Fibroblast of lung (primary cell): ENCODE measurements at places on chromosomes 3 and 15. TPM values are rescaled to one million over a fixed set of nuclear protein-coding genes. Genes with fewer than 3 reads are reported as not detected.
A peak's percentile ranks its signal among the peaks of the same experiment; 100 is the strongest.

The ASTE1 gene
- 6.6 and 8.7 TPM in 2 replicates for total RNA-seq

The CFAP100 gene
- not detected in 2 replicates for total RNA-seq

The SCG5 gene
- total RNA-seq, result 39.8 and 46.2 TPM in 2 replicates

The GUCA1C gene
- total RNA-seq, result not detected in 2 replicates

The DENND6A gene
- 13.4 and 14.1 TPM in 2 replicates for total RNA-seq

The EPB42 gene
- not detected in 2 replicates for total RNA-seq

The SMCO1 gene
- not detected in 2 replicates for total RNA-seq

The APOD gene
- total RNA-seq, result 2.1 and 3.6 TPM in 2 replicates

The HYAL2 gene
- 50.6 and 52.5 TPM in 2 replicates for total RNA-seq

The VPS13C gene
- 77.3 and 82.7 TPM in 2 replicates for total RNA-seq

The SLC7A14 gene
- 0.26 and 1.3 TPM in 2 replicates for total RNA-seq

The SCAP gene
- 51.6 and 67.7 TPM in 2 replicates for total RNA-seq

The GYG1 gene
- total RNA-seq, result 43.1 and 71.5 TPM in 2 replicates

The ADAMTS9 gene
- 1.8 and 2.1 TPM in 2 replicates for total RNA-seq

The FSIP1 gene
- 3.9 and 5.1 TPM in 2 replicates for total RNA-seq

The SST gene
- total RNA-seq, result not detected in 2 replicates

GRCh38 chr15:41483115-41483514 is 10.6 kb upstream of the ITPKA start:
- DNase-seq, result no peak

- DNase-seq, result no peak
These were observed 2.3 kb downstream of the VWA5B2 start for GRCh38 chr3:184231671-184232070.

DNA sequence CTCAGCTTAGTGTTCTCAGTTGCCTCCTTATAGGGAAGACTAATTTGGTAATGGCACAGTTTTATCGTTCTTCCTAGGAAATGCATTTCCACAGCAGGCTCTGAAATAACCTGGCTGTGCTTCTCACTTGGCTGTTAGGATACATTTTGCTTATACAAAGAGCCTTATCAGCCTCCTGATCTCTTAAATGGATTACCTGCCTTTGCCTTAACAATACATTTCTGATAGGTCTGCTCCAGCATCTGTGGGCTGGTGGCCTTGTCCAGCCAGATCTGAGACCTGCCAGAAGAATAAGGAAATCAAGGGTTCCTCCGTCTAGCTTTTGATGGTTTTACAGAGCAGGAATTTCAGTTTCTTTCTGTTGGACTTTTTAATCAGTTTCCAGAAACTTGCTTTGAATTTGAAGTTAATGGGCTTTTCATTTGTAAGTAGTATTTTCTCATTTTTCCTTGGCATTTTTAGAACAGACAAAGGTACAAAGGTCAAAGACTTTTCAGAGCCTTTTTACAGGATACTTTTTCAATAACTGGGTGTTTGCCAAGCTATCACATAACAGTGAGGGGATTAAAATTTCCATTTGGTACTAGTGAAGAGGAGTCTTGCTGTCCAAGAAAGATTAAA is 116.3 kb downstream of the AKAP13 start:
- DNase-seq, result no peak

GRCh38 chr3:77041811-77042210 is 1.9 kb downstream of the ROBO2 start:
- DNase-seq, result peak; percentile 2

- DNase-seq, result no peak
These were observed 48.9 kb downstream of the SSUH2 start for GRCh38 chr3:8595695-8596115.

DNA sequence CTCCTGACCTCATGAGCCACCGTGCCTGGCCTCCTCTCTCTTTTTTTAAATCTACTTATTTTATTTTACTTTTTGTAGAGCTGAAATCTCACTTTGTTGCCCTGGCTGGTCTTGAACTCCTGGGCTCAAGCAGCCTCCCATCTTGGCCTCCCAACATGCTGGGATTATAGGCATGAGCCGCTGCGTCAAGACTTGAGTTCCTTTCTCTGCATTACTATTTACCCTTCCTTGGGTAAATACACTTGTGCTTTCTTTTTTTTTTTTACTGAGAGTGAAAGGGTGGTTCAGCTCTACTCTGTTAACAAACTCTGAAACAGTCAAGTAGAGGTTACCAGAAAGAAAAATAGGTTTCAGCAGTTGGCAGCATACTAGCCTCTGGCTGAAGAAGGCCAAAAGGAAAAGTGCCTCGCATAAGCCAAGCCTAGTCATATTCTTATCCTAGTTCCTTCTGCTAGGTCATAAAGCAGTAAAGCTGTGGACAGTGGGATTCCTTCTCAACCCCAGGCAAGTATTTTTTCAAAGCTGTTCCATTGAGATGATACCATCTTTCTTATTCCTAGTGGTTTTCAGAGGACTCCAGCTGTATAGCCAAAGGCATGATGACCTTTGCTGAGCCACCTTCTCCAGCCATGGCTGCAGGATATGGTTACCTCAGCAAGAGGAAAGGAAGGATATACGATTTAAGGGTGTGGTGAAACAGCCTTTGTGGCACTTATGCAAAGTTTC is 135.1 kb downstream of the RBPMS2 start:
- DNase-seq, result peak; percentile 41

GRCh38 chr3:116971531-116971930 is 262.0 kb downstream of the TUSC7 start:
- DNase-seq, result no peak

DNA sequence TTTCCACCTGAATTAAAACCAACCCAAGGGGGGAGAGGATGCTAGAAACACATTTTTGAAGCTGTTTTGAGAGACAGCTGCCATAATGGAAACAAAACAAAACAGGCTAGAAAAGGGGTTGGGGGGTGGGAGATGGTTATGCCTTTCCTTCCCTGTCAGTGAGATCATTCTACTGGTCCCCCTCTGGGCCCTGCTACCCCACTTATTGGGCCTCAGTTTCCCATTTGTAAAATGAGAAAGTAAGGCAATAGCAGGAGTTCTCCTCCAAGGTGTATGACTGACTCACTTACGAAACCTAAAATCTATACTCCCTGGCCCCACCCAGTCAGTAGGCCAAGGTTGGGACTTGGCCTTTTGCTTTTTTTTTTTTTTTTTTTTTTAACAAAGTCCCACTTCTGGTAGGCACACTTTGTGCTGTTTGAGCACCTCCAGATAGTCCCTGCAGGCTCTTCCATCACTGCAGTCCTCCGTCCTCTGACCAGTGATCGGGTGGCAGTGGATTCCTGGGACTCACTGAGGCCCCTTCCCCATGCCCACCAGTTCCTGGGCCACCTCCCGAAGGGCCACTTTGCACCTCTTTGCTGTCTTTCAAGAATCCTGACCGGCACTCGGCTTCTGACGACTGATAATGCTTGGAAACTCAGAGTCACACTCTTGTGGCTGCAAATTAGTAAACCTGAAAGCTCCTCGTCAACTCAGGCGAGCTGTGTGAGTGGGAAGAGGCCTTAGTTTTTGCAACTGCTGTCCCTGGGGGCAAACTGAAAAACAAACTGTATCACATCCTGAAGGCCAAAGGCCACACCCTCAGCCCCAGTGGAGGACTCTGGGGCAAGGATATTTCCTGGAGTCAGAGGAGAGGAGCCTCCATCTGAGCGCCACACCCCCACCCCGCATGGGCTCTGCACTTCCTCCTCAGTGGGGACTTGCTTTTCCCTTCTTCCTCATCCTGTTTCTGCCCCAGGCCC is 6.7 kb upstream of the PSTPIP1 start:
- no peak for DNase-seq

- DNase-seq, result no peak
These were observed 57.5 kb upstream of the MUC13 start for GRCh38 chr3:124992041-124992440.

GRCh38 chr3:52088445-52089367 is 32.3 kb upstream of the DUSP7 start:
- peak; percentile 89 for DNase-seq

- no peak for DNase-seq
These were observed 137.4 kb downstream of the RYR3 start for GRCh38 chr15:33448151-33448550.

GRCh38 chr15:95171564-95171963 is 940.2 kb downstream of the MCTP2 start:
- DNase-seq, result no peak

DNA sequence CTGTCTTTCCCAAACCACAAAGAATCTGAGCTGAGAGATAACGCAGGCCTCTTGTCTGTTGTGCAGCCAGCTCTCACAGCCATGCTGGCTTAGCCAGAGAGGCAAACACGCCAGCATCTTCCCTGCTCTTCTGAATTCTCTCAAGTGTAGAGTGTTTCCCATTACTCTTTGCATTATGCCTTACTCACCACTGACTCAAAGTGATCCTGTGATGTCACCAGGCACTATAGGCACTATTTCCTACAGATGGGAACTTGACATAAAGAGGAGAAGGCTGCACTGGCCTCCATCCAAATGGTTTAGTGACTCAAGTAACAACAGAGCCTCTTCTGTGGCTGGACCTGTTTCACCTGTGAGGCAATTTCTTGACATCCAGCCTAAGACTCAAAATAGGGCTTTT is 44.4 kb downstream of the PDZRN3 start:
- peak; percentile 95 for DNase-seq

GRCh38 chr15:32993285-32993684 is 201.2 kb downstream of the FMN1 start:
- DNase-seq, result peak; percentile 50

- DNase-seq, result no peak
These were observed 55.4 kb downstream of the CCDC54 start for GRCh38 chr3:107432646-107433045.

DNA sequence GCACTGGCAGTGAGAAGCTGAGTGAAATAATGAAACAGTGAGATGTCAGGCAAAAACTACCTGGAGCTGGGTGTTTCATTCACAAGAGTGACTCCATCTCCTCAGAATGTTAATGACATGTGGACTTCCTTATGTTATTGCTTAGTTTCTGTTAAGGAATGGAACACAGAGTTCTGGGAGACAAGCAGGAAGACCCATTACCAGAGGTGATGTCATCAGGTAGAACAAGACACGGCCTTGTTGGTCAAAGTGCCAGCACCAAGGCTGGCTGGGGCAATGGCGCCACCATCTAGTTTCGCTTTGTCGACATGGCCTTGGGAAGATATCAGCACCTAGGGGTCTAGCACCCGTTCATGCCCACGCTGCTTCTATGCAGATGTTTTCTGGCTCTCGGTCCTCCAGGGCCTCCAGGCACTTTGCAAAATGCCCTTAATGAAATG is 252.2 kb downstream of the FAM43A start:
- no peak for DNase-seq

DNA sequence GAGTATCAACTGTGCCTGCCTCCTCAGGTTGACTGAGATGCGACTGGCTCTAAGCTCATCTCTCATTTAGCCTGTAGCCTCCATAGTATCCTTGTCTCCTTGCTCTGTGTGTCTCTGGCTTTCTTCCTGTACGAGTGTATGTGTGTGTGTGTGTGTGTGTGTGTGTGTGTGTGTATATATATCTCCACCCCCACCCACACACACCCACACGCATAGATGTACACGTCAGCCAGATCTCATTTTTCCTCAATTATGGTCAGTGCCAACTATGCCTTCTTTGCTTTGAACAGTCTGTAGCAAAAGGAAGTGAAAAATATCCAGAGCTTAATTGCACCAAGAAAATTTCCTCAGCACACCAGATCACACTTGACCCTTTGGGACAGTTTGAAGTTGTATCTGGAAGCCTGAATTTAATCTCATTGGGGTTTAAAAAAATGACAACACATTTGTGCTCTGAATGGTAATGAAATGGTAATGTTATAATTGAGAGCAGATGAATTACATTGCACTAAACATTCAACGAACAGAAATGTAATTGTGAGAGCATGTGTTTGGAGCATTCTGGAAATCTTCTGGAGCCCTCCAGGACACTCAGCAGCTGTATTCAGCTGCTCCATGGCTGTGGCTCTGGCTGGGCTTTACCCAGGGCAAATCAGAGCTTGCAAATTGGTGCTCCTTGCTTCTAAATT is 63.6 kb downstream of the RYR3 start:
- DNase-seq, result no peak

GRCh38 chr3:46927718-46928073 is 48.8 kb downstream of the CCDC12 start:
- no peak for DNase-seq

DNA sequence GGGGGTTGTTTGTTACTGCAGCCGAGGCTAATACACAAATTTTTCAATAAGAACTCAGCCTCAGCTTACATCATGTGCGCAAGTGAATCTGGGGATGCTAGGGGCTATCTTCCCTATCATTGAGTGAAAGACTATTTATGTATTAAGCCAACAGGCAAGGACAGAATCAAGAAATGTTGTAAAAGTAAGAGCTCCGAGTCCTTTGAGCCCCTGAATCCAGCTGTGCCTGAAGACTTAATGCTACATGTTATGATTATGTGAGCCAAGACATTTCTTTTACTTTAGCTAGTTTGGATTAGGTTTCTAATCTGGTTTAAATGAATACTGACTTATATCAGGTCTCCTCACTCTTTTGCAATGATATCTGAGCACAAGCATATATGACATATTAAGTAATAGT is 782.9 kb upstream of the CFAP20DC start:
- DNase-seq, result no peak

GRCh38 chr3:161372321-161373260 is 1.3 kb upstream of the SPTSSB start:
- DNase-seq, result peak; percentile 4

- peak; percentile 14 for DNase-seq
These were observed 668 bp downstream of the MRAS start for GRCh38 chr3:138348754-138349739.

GRCh38 chr3:108820586-108820985 is 2.0 kb upstream of the TRAT1 start:
- DNase-seq, result no peak

DNA sequence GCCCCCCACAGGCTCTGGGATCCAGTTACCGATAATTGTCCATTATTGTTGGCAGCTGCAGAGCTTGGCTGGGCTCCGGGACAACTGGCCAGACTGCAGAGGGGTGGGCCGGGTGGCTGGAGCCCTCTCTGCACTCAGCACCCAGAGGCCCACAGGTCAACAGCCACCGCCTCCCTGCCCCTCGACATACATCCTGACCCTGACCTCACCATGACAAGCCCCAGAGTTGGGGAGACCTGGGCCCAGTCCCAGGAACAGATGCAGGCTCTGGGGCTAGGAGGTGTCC is 22.4 kb downstream of the PTH1R start:
- DNase-seq, result no peak

DNA sequence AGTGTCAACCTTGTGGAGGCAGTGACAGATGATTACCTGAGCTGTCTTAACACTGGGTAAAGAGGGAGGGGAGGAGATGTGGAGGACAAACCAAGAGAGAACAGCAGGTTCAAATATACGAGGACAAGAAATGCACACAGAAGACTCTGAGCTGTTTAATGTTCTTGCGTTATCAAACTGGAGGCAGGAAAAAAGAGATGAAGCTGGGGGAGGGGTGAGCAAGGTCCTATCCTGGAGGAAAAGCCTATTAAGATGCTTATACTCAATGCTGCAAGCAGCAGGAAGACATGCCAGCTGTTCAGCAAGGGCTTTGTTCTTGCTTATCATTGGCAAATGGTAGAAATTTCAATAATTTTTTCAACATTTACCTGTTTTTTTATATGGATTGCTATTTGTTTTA is 345.7 kb upstream of the TRIM42 start:
- DNase-seq, result no peak
